ENCODE measurements at places on chromosomes 6 and 20.

GRCh38 chr20:22507240-22507961 lies 77.0 kb downstream of the FOXA2 start:
- no peak for DNase-seq

GRCh38 chr6:53159558-53159957 lies 10.9 kb upstream of the GCM1 start:
- no peak for DNase-seq

DNA sequence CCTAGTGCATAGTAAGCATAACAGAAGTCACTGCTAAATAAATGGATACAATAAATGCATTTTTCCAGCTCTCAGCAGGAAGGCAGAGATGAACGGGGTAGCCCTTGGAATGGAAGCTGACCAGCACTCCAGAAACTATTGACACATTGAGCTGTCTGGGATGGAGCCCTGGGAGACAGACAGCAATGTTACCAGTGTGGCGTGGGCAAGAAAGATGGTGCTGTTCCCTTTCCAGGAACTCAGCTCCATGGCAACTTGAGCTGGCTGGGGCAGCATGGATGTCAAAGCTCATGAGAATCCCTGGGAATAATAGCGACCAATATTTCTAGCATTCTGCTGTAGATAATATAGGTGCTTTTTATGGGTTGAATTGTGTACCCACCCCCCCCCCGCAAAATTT lies 104.3 kb upstream of the PTPRT start:
- DNase-seq = no peak

- DNase-seq = no peak
Observed at GRCh38 chr6:50966986-50967385, 148.3 kb downstream of the TFAP2B start.

DNA sequence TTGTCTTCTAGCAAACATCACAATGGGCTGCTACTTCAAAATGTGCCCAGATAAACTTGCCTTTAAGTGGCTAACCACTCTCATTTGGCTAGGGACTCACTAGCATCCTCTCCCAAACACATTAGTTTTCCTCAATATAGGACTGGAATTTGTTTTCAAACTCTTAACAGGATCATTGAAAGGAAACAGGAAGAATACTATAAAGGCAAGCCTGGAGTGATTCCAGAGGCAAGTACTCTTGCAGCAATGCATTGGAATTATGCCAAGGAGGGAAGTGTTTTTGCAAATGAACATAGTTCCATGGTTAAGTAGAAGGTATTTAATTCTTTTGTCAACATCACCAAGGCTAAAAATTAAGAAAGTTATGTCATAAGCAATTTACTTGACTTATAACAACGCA lies 12.2 kb downstream of the EPHA7 start:
- no peak for DNase-seq

DNA sequence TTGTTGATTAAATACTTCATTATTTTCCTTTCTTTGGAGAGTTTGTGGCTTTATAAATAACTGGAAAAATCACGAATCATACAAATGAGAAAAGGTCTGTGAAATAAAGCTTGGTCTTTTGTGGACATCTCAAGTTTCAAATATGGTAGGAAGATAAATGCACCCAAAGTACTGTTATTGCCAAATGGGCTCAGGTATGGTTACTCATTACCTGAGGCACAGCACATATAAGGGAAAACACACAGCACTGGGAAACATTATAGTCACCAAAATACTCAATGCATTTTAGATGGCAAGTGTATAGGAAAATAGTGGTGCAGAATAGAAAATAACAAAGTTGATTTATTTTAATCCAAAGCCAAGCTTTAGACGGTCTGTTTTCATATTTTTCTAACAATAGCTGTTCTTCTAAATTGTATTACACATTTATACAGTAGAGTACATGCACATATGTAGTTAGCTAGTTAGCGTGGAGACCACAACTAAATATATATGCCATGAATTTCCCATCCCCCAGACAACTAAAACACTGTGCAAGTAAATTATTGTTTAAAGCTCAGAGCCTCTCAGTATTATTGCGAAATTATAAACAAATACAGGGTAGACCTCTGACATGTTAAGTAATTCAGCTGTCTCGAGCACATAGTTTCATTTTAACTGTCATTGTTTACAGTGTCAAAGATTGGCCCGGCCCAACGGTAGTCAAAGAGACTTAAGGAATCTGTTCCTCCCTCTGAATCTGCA lies 336.0 kb downstream of the SYNE1 start:
- DNase-seq = no peak

DNA sequence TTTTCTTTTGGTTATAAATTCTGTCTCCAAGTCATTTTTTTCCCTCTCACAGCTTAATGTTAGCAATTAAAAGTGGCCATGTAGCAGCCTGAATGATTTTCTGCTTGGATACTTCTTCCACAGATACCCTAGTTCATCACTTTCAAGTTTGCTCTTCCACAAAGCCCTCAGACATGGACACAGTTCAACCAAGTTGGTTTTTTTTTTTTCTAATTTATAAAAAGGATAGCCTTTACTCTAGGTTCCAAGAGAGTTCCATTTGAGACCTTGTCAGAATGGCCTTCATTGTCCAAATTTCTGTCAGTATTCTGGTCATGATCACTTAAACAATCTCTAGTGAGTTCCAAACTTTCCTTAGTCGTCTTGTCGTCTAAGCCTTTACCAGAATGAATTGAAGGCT lies 40.0 kb downstream of the RSPH3 start:
- DNase-seq = no peak

- no peak for DNase-seq
Observed at GRCh38 chr6:63418741-63419140, 99.0 kb upstream of the LGSN start.

- no peak for DNase-seq
Observed at GRCh38 chr6:15736297-15736696, 73.5 kb upstream of the DTNBP1 start.

- DNase-seq = no peak
Observed at GRCh38 chr6:135105710-135106109, 51.1 kb upstream of the HBS1L start.

GRCh38 chr20:23106271-23106851 lies 20.2 kb upstream of the CD93 start:
- DNase-seq = peak; percentile 43

DNA sequence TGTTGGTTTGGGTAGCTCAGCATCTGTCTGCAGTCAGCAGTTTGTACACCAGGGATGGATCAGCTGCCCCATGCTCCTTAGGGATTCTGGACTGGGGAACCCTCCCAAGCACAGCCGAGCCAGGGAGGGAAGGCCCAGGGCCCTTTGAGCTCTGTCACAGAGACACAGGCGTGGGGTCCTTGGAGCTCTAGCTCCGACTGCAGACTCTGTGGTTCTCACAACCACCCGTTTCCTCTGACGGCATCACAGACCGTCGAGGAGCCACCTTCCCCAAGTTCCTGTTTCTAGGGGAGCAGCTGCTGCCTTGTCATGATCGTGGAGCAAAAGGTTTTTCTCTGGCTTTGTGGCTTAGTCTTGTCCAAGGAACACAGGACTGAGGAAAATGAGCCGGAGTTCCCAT lies at the start of gene SLA2:
TSS of gene SLA2 (minus strand) at position 199 of the 400 bp plus-strand sequence. CDS start 4,861 bp downstream, outside the sequence.
- DNase-seq = no peak

DNA sequence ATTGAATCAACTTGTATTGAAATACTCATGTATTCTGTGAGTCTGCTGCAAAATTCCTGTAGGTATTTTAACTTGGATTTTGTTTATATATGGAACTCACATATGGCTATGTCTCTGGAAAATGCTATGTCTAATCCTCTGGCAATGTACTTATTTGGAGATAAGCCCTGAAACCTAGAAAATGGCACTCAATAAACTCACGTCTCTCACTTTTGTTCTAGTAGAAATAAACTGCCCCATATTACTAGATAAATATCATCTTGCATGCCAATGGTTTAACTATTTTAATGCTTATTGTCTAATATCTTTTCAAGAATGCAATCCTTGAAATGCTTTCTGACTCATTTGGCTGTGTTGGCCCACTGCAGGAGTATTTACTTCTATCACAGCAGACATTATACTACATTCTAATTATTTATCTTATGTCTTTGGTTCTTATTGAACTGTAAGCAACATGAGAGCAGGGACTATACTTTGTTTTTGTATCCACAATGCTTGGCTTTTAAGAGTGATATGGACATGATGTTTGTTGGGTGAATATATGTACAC lies 292.2 kb upstream of the RSPO3 start:
- no peak for DNase-seq

GRCh38 chr6:129992881-129993280 lies 25.5 kb upstream of the L3MBTL3 start:
- no peak for DNase-seq

DNA sequence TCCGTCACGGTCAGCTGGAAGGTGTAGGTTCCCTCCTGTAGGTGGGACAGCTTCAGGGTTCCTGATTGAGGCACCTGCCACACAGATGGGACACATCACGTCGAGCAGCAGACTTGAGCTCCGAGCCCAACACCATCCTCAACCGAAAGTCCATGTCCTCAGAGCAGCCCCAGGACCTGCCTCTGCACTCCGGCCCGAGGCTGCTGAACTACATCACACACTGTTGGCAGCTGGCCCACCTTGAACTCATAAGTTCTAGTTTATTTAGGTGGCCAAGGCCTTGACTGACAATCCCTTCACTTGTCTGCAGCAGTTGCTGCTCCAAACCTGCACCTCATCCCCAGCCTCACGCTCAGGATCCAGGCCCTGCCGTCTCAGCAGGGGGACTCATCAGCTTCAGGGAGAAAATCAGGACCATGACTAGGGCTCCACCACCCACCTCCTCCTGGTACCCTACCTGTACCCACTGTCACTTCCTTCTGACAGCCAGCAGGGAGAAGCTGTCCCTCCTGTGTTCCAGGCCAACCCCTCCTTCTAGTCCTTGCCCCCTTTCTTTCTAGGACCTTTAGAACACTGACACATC lies 21.0 kb downstream of the LRP11 start:
- DNase-seq = no peak

DNA sequence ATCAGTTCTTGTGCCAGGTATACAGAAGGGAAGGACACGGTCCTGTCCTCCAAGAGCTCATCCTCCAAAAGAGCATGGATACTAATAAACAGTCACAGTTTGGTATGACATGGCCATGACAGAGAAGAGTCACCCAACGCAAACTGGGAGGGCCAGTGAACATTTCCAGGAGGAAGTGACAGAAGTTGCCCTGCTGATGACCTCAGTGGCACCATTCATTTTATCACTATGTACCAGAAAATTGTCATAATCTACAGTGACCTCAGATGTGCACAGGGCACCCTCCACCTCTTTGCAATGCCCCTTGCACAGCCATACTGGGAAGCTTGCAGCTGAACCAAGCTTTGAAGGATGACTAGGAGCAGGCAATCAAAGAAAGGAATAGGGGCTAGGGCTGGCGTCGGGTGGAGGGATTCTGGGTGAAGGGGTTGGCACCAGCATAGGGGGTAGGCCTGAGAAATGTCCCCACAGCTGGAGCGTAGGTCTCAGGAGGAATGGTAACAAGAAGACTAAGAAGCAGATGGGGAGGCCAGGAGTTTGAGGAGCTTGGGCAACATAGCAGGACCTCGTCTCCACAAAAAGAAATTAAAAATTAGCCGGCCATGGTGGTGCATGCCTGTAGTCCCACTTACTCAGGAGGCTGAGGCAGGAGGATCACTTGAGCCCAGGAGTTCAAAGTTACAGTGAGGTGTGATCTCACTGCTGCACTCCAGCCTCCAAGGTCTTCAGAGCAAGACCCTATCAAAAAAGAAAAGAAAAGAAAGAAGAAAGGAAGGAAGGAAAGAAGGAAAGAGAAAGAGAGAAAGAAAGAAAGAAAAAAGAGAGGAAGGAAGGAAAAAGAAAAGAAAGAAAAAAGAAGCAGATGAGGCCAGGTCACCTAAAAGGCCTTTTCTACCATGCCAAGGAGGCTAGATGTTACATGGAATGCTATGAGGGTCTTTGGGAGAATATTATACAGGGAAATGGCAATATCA lies 65.3 kb upstream of the SNX9 start:
- no peak for DNase-seq

GRCh38 chr6:159505140-159505922 lies 187.7 kb downstream of the SOD2 start:
- no peak for DNase-seq

DNA sequence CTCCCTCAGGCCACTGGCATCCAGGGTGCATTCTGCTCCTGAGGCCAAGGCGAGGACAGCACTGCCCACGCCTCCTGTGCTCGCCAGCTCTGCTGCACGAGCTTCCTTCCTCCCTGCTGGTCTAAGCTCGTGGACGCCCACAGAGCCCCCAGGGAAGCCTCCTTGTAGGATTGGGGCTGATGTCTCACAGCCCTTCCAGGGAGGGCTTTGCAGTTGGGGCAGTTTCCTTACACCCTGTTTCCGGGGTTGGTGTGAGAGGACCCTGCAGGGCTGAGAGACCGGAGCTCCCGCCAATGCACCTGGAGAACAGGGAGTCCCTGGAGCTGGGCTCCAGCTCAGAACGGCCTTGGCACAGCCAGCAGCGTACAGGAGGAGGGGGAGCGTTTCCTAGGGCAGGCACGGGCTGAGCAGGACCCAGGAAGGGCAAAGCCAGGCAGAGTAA lies 172.4 kb upstream of the PDE10A start:
- DNase-seq = no peak

GRCh38 chr6:136201732-136202131 lies 48.4 kb downstream of the MTFR2 start:
- DNase-seq = no peak

DNA sequence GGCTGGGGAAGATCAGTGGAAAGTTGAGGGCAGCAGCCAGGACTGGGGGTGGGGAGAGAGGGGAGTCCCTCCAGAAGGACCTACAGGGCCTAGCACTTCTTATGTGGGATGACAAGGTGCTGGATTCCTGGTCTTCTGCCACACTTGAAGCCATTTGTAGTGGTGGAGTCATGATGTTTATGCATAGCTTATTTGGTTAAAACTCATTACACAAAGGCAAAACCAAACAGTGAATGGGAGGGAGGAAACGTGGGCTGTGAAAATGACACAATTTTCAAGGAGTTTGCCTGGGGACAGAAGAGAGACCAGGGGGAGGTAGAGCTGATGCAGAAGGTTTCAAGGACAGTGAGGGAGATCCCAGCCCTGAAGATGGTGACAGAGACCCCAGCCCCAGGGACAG lies 50.8 kb downstream of the DACT2 start:
- DNase-seq = no peak

DNA sequence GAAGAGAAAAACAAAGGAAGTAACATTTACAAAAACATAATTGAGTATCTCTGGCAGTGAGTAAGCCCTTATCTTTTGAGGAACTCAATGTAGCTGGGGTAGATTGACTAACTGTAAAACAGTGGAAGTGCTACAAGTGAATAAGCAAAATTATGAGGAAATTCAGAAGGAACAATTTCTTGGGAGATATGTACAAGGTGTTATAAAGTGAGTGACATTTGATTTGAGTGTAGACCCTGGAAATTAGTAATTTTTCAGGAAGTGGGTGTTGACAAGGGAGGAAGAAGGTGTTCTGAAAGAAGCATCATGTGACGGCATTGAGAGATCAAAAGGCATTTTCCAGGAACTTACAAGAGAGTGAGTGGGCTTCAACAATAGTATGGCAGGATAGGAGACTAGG lies 22.2 kb downstream of the XRN2 start:
- no peak for DNase-seq

GRCh38 chr6:6545616-6546317 lies 42.8 kb upstream of the LY86 start:
- no peak for DNase-seq

- no peak for DNase-seq
Observed at GRCh38 chr6:19153270-19153980, 683.7 kb upstream of the ID4 start.

Data from endothelial cell (in vitro differentiated cells).